ENCODE measurements at places on chromosomes 16 and 17.

DNA sequence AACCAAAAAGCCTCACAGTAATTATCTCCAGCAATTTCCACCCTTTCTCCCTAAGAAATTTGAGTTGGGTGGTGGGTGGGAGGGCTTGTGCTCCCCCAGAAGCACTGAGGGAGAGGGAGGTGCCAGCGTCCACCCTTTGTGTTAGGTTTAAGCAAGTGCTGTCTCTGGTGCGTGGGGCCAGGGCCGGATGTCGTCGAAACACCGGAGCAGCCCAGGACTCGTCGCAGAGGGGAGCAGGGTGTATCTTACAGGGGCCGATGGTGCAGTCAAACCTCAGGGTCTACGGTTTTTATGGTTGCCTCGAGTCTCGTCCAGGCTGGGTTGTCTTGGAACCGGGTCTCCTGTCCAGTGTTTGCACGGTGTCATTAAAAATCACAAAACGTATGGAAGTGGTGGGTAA, 35.3 kb downstream of the METRNL start:
- DNase-seq = no peak
- peaks cover 15% of the 10 kb centered on the region for H3K4me1 ChIP-seq
- H3K36me3 ChIP-seq = peaks cover 6% of the 10 kb centered on the region

GRCh38 chr16:2226245-2226793, 2.9 kb downstream of the E4F1 start:
- H3K27me3 ChIP-seq = peaks cover 9% of the 10 kb centered on the region
- no peak overlapping the region for H3K27ac ChIP-seq
- peak overlapping the region; percentile 25 for H3K4me3 ChIP-seq
- no peak for DNase-seq
- H3K4me1 ChIP-seq = peaks cover 3% of the 10 kb centered on the region

- H3K4me1 ChIP-seq = no peaks in the 10 kb centered on the region
- H3K27ac ChIP-seq = no peak overlapping the region
- no peak for DNase-seq
- H3K4me3 ChIP-seq = no peak overlapping the region
Observed at GRCh38 chr16:15915555-15916081, 27.2 kb upstream of the CEP20 start.

- H3K4me3 ChIP-seq = no peak overlapping the region
- peaks cover 2% of the 10 kb centered on the region for H3K27me3 ChIP-seq
- H3K36me3 ChIP-seq = peaks cover 10% of the 10 kb centered on the region
Observed at GRCh38 chr17:14225254-14225980, 11.2 kb downstream of the CDRT15 start.

GRCh38 chr17:39225959-39226683, 376 bp upstream of the STAC2 start:
- H3K4me1 ChIP-seq = peaks cover 8% of the 10 kb centered on the region
- H3K27me3 ChIP-seq = peaks cover 13% of the 10 kb centered on the region
- H3K36me3 ChIP-seq = no peaks in the 10 kb centered on the region
- peak overlapping the region; percentile 84 for H3K4me3 ChIP-seq
- H3K27ac ChIP-seq = peak overlapping the region; percentile 4

- H3K4me1 ChIP-seq = peaks cover 2% of the 10 kb centered on the region
- peaks cover 21% of the 10 kb centered on the region for H3K36me3 ChIP-seq
- H3K27me3 ChIP-seq = peaks cover 6% of the 10 kb centered on the region
- H3K27ac ChIP-seq = no peak overlapping the region
- DNase-seq = no peak
Observed at GRCh38 chr17:77214328-77214727, 73.6 kb downstream of the SEC14L1 start.

- H3K36me3 ChIP-seq = no peaks in the 10 kb centered on the region
- DNase-seq = no peak
- no peak overlapping the region for H3K27ac ChIP-seq
- no peak overlapping the region for H3K4me3 ChIP-seq
- H3K4me1 ChIP-seq = no peaks in the 10 kb centered on the region
Observed at GRCh38 chr17:58468944-58469343, 19.3 kb downstream of the HSF5 start.

DNA sequence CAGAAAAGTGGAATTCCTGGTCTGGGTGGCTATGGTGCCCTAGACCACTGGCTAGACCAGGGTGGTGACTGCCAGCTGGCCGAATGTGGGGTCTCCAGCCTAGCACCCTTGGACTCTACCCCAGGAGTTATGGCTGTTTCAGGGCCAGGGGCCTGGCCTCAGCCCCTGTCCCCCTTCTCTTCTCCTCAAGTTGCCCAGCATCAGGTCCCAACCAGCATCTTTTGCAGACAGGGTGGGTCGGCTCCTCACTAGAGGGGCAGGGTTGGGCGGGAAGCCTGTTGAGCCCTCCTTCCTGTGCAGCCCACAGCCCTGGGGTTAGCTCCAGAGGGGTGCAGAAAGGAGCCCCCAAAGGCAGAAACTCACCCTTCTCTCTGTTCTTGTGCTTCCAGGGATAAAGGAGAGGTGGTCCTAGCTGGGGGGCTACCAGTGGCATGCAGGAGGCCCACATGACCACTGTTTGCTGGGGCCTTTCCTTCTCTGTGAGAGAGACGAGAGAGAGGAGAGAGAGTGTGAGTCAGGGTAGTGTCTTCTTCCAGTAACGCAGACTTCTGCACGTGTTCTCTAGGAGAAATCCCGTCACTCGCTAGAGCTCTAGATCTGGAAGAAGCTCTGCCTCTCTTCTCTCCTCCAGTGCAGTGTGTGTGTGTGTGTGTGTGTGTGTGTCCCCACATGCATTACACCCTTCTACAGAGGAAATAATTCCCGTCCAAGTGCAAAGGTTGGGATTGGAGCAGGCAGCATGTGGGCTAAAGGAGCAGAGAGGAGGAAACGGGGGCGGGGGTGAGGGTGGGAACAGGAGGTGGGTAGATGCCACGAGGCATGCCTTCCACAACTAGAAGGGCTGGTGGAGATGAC, 209.4 kb downstream of the SEC14L1 start:
- H3K27me3 ChIP-seq = peaks cover 3% of the 10 kb centered on the region
- no peak for DNase-seq
- H3K4me3 ChIP-seq = no peak overlapping the region
- no peak overlapping the region for H3K27ac ChIP-seq

DNA sequence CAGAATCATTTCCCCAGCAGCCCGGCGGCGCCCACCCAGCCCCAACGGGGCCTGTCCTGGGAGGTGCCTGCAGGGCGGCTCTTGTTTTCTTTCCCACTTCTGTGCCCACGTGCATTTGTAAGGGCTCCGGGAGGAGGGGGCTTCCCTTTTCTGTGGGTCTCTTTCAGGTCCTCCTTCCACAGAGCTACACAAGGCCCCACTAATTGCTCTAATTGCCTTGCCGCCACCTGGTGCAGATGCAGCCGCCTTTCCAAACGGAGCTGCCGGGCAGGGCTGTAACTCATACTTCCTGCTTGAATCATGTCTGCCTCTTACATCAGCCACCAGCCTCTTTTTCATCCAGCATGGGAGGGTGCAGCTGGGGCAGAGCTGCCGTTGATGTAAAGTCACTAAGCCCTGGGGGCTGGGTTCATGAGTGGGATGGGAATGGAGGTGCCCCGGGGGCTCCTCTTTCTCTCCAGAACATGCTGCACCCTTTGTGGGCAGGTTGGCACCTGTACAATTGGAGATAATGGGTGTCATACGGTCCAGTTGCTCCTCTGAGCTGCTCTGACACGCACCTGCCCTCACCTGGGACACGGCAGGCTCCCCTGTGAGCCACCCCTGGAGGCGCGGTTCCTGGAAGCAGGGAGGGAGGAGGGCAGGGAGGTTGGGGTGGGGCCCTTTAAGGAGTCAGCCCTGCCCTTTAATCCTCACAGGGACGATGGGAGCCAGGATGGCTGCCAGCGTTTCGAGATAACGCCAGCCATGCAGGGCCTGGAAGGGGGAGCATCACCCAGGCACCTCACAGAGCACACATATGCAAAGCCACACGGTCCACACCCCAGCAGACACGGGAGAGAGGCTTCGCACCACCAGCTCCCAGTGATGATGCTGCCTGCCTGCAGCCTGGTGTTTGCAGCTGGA, 41.1 kb upstream of the KLHDC4 start:
- peak overlapping the region; percentile 38 for H3K4me3 ChIP-seq
- H3K36me3 ChIP-seq = no peaks in the 10 kb centered on the region
- DNase-seq = peak; percentile 82

- no peak for DNase-seq
- no peaks in the 10 kb centered on the region for H3K27me3 ChIP-seq
- H3K27ac ChIP-seq = no peak overlapping the region
- H3K4me1 ChIP-seq = no peaks in the 10 kb centered on the region
- no peak overlapping the region for H3K4me3 ChIP-seq
Observed at GRCh38 chr16:47503936-47504335, 42.8 kb downstream of the PHKB start.

GRCh38 chr16:15459791-15460190, 25.4 kb downstream of the BMERB1 start:
- H3K27me3 ChIP-seq = no peaks in the 10 kb centered on the region
- no peaks in the 10 kb centered on the region for H3K4me1 ChIP-seq
- H3K27ac ChIP-seq = no peak overlapping the region
- no peak overlapping the region for H3K4me3 ChIP-seq

GRCh38 chr17:39769974-39770587, 32.3 kb downstream of the GRB7 start:
- DNase-seq = no peak
- no peak overlapping the region for H3K27ac ChIP-seq
- peaks cover 1% of the 10 kb centered on the region for H3K4me1 ChIP-seq
- H3K4me3 ChIP-seq = no peak overlapping the region

DNA sequence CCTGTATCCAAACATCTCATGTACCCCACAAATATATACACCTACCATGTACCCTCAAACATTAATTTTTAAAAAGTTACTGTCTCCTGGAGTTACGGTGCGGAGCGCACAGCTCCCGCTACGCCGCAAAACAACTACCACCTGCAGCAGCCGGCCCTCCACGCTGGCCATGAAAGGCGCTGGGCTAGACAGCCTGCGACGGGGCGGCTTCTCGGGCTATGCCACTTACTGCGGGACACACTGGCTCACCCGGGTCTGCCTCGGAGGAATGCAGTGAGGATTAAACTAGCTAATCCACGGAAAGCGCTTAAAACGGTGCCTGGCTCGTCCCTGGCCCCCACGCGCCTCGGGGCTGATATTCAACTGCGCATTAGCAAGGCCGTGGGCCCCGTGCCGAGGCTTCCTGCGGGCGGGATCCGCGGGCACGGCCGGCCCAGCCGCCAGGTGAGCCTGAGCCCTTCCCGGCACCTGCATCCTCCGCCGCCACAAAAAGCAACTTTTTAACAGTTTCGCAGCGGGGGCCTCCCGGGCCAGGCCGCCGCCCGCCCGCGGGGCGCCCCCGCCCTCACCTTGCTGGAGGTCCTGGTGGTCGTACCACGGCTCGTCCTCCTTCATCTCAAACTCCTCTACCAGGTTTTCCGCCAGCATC, 633 bp downstream of the CDR2 start:
- H3K4me3 ChIP-seq = peak overlapping the region; percentile 90
- H3K4me1 ChIP-seq = no peaks in the 10 kb centered on the region
- no peak overlapping the region for H3K27ac ChIP-seq
- peaks cover 3% of the 10 kb centered on the region for H3K27me3 ChIP-seq
- H3K36me3 ChIP-seq = no peaks in the 10 kb centered on the region

- no peak for DNase-seq
- no peaks in the 10 kb centered on the region for H3K36me3 ChIP-seq
- H3K4me1 ChIP-seq = peaks cover 3% of the 10 kb centered on the region
Observed at GRCh38 chr16:68291227-68291626, 19.5 kb downstream of the SLC7A6OS start.

GRCh38 chr16:60731329-60732050, 1304.7 kb downstream of the CDH8 start:
- H3K27ac ChIP-seq = no peak overlapping the region
- no peaks in the 10 kb centered on the region for H3K4me1 ChIP-seq
- no peak for DNase-seq
- H3K27me3 ChIP-seq = no peaks in the 10 kb centered on the region
- H3K4me3 ChIP-seq = no peak overlapping the region

DNA sequence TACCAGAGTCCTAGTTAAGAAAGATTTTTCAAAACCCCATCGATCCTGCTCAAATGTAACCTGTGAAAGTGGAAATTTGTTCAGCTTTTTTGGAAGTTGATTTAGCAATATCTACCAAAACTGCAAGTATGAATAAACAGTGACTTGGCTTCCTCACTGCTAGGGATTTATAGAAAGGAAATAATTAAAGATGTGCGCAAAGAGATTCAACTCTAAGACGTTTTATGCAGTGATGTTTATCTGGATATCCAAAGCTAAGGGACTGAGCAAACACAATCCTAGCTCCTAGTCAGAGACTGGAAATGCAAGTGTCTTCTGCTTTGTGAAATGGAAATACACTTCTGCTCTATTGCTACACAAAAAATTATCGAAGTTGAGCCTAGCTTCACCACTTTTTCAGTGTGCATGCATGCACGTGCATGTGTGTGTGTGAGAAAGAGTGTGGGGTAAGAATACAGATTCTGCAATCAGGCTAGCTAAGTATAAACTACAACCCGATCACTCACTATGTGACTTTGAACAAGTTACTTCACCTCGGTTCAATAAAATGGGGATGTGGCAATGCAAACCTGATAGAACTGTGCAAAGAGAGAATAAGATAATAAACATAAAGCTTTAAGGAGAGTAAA, 52.1 kb upstream of the FOXF1 start:
- no peak for DNase-seq
- no peaks in the 10 kb centered on the region for H3K4me1 ChIP-seq
- peaks cover 9% of the 10 kb centered on the region for H3K36me3 ChIP-seq
- H3K4me3 ChIP-seq = no peak overlapping the region
- H3K27me3 ChIP-seq = no peaks in the 10 kb centered on the region

DNA sequence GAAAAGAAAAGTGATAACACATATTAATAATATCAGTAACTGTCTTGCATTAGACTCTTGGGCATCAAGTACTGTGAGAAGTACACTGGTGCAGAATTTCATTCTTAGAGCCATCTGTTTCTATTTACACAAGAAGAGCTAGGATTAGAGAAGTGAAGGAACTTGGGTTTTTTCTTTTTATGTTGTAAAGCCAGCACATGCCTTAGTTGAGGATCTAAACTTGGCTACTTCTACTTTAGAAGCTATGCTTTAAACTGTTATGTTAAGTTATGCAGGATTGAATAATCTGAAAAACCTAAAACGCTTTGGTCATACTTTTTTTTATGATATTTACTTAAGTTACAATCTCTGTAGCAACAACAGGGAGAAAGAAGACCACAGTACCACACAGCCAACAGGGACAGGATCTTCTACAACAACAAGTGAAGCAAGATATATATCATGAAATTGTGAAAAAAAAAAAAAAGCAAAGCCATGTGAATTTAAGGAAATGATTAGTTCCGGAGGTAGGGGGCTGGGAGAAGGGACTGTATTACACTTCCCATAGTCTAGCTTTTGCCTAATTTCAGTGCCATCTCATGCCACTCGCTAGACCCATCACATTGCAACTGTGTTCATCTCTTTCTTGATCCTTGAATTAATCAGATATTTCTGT, 305.1 kb upstream of the GOT2 start:
- DNase-seq = no peak
- no peaks in the 10 kb centered on the region for H3K27me3 ChIP-seq
- no peak overlapping the region for H3K4me3 ChIP-seq
- no peak overlapping the region for H3K27ac ChIP-seq
- peaks cover 2% of the 10 kb centered on the region for H3K4me1 ChIP-seq
- no peaks in the 10 kb centered on the region for H3K36me3 ChIP-seq

DNA sequence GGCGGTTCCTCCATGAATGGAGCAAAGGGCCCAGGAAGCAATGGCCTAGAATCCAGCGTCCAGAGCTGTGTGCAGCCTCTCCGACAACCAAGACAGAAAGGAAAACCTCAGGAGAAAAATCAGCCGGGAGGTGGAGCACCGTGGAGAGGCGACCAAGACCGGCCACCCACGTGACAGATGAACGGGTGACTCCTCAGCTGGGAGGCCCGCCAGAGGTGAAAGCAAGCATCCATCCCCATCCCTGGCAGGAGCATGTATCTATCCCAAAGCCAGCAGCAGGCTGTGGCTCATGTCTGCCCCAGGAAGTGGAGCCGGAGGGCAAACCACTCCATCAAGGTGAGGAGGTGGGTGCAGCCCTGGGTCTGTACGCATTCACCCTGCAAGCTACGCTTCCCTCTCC, 52.1 kb downstream of the FOXL1 start:
- DNase-seq = no peak
- H3K36me3 ChIP-seq = no peaks in the 10 kb centered on the region
- no peaks in the 10 kb centered on the region for H3K27me3 ChIP-seq
- peaks cover 7% of the 10 kb centered on the region for H3K4me1 ChIP-seq
- no peak overlapping the region for H3K27ac ChIP-seq
- no peak overlapping the region for H3K4me3 ChIP-seq
